NCI-H526 (cell line): ENCODE measurements at places on chromosomes 1 and 21.
A peak's percentile ranks its signal among the peaks of the same experiment; 100 is the strongest.

- no peak for DNase-seq
Measured at GRCh38 chr1:56439610-56440264, 139.6 kb downstream of the PLPP3 start.

DNA sequence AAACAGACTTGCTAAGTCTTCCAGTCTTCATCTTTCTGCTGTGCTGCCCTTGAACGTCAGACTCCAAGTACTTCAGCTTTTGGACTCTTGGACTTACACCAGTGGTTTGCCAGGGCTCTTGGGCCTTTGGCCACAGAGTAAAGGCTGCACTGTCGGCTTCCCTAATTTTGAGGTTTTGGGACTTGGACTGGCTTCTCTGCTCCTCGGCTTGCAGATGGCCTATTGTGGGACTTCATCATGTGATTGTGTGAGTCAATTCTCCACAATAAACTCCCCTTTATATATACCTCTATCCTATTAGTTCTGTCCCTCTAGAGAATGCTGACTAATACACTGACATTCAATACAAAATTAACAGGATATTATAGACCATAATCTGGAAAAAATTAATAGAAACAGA, 628.1 kb downstream of the PLPP3 start:
- DNase-seq = no peak

DNA sequence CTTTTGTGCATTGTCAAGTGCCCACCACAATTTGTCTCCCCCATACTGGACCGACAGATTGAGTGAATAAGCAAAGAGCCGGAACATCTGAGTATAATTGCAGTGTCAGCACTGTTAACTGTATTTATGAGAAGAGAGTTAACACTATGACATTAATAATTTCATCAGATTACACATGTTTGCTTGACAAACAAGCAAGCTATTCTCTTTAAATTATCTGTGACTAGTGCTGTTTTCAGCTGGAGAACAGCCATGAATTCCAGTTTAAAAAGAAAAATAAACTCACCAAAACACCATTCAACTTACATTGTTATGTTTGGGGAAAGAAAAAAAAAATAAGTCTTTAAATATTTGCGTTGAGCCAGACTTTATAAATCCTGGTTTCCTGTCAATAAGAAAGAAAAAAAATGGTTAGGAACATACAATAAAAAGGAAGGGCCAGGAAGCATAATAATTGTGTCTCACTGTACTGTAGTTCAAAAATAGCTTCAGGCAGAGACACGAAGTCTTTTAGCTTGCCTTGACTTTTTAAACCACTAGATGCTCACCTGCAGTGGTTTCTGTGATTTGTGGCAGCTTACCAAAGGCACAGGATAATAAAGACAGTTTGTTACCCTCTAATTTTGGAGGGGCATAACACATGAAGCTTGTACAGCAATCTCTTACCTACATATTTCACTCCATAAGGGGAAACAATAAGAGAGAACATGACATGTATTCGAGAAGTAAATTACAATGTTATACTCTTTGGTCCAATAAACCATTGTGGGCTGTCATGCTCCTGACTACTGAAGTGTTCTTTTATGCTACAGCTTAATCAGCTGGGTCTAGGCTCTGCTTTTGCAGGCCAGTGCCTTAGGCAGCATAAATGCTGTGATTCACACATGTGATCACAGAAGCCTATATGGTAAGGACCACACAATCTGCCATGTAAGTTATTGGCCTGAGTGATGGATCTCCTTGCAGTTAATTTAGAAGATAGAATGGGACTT, 302.0 kb upstream of the ADGRL2 start:
- DNase-seq = no peak

DNA sequence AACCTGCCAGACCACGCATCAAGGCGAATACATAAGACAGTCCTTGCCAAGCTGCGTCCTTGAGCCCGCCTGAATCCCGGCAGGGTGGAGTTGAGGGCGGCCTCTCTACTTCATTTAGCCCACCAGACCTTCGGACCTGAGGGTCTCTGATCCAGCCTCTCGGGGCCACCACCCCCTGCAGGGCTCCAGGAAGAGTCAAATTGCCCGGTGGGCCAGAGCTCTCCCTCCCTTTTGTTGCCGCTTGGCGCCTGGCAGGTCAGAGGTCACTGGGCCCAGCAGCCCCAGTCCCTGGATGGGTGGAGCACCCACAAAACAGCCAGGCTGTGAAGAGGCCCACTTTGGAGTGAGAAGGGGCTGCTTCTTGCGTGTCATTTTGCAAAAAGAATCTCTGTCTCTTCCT, 9.0 kb downstream of the GNG4 start:
- DNase-seq = no peak

DNA sequence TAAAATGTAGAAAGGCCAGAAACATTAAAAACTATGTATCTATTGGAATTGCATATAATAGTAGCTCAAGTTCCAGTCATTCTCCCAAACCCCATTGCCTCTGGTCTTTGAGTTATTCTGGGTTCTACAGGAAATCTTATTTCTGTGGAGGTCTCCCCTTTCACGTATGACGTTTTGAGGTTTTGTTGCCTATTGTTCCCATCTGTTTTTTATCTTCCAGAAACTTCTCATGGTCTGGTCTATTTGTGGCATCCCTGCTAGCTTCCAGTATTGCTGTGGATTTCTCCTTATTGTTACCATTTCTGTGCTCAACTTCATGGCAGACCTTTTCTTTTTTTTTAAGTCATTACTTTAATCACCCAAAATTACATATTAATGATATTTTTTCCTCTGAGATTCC, 43.3 kb downstream of the DTL start:
- no peak for DNase-seq

GRCh38 chr1:18200918-18201317, 93.3 kb downstream of the IGSF21 start:
- DNase-seq = no peak

GRCh38 chr1:148315071-148315811, 163.2 kb upstream of the NBPF11 start:
- no peak for DNase-seq

DNA sequence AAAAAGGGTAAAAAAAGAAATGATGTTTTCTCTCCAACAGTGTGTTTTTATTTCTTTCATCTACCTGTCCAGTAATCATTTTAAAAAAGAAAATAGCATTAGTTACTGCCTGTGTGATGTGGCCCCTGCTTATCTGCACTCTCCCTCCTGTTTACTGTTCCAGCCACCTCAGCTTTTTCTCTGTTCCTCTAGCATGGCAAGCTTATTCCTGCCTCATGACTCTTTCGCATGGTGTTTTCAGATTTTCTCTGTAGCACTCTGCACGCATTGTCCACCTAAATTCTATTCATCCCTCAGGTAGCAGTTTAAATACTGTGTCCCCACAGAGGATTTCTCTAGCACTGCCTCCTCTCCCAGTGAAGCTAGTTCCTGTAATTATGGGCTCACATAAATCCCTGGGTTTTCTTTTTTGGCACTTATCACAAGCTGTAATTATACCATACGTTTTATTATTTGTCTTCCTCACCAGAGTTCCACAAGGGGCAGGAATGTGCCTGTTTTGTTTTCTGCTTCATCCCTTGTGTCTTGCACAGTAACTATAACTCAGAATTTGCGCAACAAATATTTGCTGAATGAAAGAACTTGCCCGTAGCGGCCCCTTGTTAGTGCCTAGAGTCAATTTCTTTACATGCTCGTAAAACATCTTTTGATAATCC, 51.4 kb upstream of the LRIG2 start:
- no peak for DNase-seq

DNA sequence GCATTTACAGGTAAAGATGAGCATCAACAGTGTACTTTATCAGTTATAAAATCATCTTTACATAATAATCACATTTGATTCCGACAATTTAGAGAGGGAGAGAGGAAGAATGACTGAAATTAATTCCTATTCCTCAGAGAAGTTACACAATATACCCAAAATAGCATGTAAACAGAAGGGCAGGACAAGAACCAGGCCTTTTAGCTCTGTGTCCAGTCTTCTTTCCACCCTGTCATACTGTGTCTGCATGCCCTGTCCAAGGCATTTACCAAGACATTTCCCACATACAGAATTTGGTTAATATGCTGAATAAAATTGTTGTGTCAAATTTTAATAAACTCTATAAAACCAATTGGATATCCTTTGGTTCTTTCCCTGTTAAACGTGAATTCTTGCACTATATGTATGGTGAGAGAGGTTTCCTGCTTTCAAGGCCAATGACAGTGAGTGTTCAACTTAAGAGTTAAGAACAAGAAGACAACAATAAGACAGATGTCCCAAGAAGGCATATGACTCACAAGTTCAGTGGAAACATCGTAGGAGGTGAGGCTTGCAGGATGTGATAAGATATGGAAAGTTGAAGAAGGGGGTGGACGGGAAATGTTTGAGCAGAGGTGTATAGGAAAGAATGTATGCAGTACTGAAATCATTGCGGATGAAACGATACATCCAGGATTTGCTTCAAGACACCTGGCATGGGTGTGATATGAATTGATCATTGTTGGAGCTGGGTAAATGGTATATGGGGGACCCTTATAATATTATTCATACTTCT, 20.8 kb downstream of the LRRC8B start:
- DNase-seq = no peak

GRCh38 chr1:87329526-87330056, 911 bp downstream of the LMO4 start:
- DNase-seq = peak; percentile 28

DNA sequence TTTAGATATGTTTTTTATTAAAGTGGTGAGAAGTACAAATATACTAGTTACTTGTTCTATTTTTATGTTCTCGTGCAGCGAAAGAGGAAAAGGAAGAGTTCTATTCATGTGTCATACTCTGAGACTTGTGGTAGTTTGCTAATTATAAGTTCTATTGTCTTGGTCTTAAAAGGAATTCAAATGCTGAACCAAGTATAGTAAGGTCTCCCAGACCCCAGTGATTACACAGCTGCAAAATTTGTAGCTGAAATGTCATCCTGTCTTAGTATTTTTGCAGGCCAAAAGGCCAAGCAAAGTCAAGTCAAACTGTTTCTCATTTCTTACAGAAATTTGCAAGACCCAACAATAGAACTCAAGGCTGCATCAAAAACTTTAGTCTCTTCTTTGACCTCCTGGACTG, 268.7 kb downstream of the CHRM3 start:
- no peak for DNase-seq

DNA sequence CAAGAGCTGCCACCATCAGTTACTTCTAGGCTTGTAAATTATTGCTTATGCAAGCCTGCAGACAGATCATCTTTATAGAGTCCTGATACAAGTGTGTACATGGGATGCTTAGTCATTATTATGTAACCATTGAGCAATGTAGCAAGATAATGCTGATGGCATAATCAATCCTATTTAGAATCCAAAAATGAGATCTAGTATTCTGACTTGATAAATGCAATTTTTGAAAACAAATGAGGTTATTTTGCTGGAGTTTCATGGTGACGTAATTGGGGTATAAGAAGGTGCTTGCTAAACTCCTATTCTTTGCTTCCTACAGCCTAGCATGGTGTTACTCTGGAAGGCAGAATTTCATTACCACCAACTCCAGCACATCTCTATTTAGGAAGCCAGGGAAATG, 801.7 kb upstream of the PRMT6 start:
- DNase-seq = no peak

DNA sequence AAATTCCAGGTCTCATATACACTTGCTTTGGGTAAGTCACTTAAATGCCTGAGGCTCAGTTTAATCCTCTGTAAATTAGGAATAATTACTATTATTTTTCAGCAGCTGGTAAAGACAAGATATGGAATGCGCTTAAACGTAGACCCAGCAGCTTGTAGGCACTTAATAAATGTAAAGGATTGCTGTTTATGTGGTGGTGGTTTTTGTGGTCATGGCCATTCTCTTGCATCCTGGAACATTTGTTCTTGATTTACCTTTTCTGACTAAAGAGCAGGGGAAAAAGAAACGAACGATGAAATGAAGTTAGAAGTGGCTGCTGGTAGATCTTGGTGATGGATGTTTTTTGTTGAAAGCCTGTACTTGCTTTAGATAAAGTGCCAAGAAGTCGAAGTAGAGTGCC, 195.0 kb upstream of the FOXD3 start:
- no peak for DNase-seq

DNA sequence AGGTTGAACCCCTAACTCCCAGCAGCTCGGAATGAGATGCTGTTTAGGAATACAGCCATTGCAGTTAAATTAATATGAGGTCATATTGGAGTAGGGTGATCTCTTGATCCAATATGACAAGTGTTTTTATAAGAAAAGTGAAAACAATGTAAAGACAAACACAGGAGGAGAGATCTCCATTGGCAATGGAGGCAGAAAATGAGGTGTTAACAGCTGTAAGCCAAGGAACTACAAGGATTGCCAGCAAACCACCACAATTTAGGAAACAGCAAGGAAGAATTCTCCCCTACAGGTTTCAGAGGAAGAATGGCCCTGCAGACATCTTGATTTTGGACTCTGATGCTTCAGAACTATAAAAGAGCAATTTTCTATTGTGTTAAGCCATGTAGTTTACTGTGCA, 774.3 kb downstream of the MRPL39 start:
- no peak for DNase-seq
